Effector CD4-positive, alpha-beta T cell (primary cell): ENCODE measurements at places on chromosomes 5 and 9.

DNA sequence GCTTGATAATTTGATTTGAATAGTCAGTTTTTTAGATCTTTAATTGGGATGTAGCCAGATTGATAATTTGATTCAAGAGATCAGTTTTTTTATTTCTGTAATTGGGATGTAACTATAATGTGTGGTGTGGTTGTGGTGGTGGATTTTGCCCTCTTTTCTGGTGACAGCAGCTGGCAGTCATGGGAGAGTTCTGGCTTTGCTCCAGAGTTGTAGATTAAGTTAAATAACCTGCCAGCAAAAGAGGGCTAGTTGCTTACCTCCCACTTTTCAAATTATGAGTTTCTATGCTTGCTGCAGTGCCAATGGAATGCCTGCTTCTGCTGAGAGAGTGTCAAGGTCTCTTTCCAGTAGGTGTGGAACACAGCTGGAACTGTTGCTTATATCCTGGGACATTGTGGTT, 315.1 kb downstream of the CCDC171 start:
- DNase-seq = no peak

- no peak for DNase-seq
Observed at GRCh38 chr9:126395439-126396212, 69.0 kb downstream of the MVB12B start.

DNA sequence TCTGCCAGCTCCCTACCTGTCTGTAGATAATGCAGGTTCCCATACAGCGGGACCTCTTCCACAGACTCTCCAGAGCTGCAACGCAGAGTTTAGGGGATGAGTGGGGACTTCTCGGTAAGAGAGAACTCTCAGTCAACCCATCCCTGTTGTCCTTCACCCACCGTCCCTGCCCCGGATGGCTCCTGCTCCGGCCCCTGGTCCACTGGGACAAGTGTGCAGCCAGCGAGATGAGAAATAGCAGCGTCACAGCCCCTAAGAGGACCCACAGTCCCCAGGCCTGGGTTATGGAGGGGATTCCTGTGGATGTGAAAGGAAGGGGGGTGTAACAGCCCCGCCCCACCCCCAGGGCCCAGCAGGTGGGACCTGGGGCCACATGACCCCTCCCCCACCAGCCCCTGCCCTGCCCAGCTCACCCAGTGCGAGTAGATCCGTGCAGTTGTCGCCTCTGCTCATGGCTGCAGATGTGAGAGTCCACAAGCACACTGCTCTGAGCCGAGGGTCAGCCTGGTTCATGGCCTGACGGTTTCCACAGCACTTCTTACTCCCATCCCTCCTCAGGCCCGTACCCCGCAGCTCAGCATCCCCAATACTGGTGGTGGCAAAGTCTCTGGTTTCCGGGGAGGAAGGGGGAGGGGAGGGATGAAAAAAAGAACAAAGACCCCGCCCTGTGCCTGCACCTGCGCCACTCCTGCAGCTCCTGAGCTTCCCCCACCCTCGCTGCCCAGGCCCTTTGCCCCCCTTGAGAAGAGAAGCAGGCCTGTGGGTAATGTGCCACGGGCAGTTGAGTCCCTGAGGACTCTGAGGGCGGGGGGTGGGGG, at the start of gene SIT1:
Gene SIT1 (minus strand): TSS at position 591 of the 818 bp plus-strand sequence. CDS start 78 bp downstream, at position 513.
- no peak for DNase-seq

DNA sequence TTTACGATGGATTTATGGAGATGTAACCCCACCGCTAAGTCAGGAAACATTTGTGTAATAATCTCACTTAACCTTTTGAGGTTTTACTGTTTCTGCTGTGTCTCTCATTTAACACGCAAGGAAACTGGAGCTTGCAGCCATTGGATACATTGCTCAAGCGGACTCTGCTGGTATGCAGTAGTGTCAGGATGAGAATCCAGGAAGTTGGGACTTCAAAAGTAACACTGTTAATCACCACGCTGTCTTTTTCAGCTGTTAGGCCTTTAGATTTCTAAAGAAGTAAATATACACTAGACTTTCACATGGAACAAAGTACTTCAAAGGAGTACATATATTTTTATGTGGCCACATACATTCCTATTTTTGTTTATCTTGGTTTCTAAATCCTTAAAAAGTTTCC, 114.7 kb downstream of the LPAR1 start:
- no peak for DNase-seq

DNA sequence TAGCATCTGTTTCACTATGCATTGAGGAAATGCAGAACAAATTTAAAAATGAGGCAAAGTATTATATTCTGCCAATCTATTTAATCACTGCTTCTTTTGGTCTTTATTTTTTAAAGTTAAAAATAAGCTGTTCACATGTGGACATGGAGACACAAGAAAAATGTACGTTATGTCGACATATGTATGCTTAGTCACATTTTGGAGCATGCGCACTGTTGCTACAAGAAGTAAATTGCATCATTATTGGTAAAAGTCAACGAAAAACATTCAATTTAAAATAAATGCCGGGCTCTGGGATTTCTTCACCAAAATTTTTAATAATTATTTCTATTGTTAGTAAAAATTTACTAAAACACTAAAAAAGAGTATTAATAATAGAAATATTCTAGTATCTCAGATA, 876.3 kb upstream of the CTNND2 start:
- DNase-seq = no peak

GRCh38 chr9:108544866-108545265, 310.9 kb downstream of the ACTL7B start:
- no peak for DNase-seq

- DNase-seq = no peak
Observed at GRCh38 chr9:27193886-27194285, 84.9 kb downstream of the TEK start.

DNA sequence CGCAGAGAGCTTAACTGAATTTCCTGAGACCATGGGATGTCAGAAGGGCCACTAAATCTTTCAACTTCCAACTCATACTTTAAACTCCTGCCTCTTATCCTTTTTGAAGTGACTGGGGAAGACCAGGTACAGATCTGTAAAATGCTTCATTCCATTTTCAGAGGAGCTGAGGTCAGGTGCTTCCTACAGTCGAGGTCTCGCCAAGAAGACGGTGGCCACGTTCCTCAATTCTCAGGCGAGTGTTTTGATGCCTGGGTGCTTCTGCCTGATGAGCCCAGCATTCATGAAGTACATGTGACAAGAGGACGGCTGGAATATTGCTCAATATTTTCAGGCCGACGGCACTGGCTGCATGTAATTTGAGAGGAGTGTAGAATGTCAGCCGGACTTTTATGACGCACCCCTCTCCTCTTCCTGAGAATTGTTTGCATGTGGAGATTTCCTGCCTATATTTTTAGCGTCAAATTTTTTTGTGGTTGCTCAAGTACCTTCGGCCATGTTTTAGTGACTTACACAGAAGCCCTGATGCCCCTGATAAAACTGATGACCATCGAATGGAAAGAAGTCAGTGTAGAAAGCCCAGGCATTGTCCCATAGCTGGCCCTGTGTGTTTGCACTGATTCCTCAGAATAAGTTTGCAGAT, 38.8 kb upstream of the GLRX start:
- DNase-seq = no peak

DNA sequence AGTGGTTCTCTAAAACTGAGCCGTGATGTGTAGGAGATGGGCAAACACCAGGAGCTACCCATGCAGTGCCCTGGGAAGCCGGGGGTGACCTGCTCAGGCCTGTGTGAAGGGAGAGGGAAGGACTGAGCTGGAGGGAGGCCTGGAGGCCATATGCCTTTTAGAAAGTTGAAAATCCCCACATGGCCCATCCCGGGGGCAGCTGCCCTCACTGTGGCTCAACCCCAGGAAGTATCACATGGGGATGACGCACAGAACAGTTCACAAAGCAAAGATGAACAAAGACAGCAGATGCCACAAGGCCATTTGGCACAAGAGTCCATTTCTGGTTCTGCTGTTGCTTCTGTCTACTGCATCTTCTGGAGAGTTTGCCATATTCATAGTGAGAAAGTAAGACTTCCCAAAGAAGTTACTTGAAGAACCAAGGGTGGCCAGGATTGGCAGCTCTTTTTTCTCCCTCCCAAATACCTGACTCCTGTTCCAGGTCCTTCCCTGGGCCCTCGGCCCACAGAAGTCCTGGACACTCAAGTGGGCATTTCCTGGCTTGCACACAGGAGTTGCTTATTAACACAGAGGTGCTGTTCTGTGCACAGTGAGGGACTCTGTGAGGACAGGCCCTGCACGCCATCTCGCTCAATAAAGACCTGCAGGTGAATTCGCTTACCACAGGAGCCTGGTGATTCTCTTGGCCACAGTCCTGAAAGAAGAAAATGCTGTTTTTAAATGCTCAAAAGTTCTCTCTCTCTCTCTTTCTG, 25.1 kb downstream of the ACSL6 start:
- DNase-seq = no peak

- DNase-seq = no peak
Observed at GRCh38 chr9:68595868-68596267, 55.2 kb upstream of the TMEM252 start.

DNA sequence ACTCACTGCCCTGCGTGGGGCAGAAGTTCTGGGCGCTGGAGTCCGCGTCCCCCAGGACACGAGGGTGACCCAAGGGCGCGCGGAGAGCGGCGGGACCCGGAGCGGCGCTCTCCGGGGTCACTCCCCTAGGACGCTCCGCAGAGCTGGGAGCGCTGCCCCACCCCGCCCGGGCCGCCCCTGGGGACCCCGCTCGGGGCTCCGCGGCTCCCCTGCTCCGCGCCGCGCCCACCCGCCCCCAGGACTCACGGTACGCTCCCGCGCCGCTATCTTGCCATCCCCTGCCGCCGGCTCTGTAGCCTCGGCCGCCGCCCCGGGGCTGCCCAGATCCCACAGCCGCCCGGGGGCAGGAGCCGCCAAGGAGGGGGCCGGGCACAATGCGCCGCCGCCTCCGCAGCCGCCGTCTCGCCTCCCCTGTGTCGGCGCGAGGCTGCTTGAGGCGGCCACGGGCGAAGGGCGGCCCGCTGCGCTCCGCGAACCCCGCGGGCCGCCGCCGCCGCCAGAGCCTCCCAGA, 303 bp downstream of the LIFR start:
- no peak for DNase-seq

GRCh38 chr5:157115012-157115411, 6.2 kb upstream of the HAVCR2 start:
- no peak for DNase-seq

DNA sequence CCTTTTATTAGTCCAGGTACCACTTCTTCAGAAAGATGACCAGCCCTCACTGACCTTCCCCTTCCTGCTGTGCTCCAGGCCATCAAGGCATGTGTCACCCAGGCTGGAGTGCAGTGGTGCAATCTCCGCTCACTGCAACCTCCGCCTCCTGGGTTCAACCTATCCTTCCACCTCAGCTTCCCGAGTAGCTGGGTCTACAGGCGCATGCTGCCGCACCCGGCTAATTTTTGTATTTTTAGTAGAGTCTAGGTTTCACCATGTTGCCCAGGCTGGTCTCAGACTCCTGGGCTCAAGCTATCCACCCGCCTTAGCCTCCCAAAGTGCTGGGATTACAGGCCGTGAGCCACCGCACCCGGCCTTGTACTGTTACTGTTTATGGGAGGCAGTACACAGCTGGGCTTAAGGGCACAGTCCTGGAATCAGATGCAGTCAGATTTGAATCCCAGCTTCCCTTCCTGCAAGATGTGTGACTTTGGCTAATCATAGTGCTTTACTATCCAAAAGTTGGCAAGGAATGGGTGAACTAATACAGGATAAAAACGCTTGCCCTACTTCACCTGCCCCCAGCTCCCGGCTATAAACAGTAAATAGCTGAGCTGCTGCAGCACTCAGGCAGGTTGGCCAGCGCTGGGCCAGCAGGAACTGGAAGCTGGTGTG, 483 bp upstream of the EIF4EBP3 start:
- no peak for DNase-seq

DNA sequence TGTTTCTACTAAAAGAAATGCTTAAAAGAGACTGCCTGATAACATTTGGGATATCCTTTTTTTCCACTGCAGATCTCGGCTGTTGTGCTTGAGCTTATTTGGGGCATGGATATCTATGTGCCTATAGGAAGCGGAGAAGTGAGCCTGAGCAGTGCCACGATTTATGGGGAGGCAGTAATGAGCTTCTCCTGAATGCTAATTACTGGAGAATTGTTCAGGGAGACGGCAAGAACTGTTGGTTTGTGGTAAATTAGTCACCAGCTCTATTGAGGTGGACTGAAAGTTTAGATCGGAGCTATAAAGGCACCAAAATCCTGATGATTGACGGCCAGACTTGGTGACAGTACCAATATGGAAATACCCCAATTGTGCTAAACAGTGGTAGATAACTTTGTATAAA, 186.5 kb downstream of the ARHGEF28 start:
- DNase-seq = no peak

DNA sequence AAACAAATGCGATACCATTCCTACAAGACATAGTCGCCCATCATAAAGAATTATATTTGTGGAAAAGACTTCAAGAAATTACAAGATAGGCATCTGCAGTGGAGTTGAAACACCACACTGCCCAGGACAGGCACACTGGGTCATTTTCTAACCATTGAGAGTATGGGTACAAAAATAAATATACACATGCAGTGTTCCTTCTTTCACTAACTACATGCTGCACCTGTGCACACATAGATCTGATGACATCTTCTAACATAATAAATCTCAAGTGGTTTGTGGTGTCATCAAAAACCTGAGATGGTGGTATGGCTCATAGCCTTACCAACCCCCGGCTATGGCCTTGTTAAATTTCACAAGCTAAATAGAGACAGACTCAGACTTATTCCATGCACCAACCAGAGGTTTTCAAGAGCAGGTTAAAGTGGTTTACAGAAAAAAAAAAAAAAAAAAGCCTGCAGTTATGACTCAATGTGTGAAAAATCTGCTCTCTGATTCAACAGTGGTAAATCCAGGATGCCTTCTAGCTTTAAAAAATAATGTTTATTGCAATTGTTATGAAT, 12.4 kb upstream of the NFIB start:
- no peak for DNase-seq

- DNase-seq = no peak
Observed at GRCh38 chr9:121696930-121697329, 45.5 kb downstream of the DAB2IP start.

- DNase-seq = no peak
Observed at GRCh38 chr9:3628239-3628638, 102.4 kb upstream of the RFX3 start.

DNA sequence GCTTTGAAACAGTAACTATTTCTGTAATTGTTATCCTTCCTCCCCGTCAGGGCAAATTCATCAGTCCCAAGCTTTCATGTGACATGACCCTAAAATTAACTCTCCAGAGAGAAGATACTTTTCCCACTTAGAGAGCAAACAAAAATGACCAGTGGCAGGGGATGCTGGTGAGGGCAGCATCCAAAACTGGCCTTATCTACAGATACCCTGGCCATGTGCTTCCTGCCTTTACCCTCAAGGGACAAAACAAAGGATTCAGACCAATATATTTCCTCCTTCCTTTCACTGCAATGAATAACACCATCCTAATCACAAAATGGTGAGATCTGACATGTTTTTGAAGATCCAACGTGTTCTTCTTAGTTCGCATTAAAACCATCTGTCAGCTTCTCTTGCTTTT, 267.2 kb downstream of the MAN2A1 start:
- DNase-seq = no peak

GRCh38 chr5:62575489-62575888, 3.1 kb upstream of the LRRC70 start:
- DNase-seq = no peak

GRCh38 chr5:143036146-143036927, 266.2 kb downstream of the ARHGAP26 start:
- no peak for DNase-seq
